Renal pelvis (tissue), 12 donors: ENCODE measurements at places on chromosomes 6 and 20.

GRCh38 chr20:23086931-23087411 lies 847 bp upstream of the CD93 start:
- DNase-seq, result no peak

DNA sequence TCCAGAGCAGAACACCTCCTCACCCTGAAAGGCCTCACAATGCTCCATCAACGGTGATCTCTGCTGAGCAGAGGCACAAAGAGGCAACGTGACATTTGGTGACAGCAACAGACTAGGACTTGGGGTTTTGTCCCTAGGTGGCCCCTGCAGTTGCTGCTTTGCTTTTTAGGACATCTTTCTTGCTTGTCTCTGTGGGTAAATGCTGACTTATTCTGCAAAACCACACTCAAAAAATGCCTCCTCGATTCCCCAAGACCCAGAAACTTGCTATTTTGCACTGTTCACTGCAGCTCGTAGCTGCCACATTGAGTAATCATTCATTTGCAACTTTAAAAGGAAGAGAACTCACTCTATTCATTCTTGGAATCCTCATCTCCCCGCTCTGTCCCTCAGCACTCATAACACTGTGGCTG lies 209.9 kb downstream of the LY86 start:
- DNase-seq, result no peak

DNA sequence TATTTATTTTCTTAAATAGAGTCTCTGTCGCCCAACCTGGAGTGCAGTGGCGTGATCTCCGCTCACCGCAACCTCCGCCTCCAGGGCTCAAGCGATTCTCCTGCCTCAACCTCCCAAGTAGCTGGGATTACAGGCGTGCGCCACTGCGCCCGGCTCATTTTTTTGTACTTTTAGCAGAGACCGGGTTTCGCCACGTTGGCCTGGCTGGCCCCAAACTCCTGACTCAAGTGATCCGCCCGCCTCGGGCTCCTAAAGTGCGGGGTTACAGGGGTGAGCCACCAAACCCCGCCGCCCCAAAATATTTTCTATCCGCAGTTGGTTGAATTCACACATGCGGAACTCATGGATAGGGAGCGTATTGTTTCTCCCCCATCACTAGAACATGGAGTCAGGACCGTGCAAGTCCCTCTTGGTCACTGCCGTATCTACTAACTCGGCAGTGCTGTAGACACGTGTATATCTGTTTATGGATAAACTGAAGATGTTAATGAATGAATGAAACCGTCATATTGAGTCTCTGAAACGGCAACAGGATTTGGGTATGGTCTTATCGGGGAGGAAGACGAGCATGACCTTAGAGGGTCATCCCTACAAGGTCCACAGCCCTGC lies 904 bp downstream of the MKKS start:
- no peak for DNase-seq

DNA sequence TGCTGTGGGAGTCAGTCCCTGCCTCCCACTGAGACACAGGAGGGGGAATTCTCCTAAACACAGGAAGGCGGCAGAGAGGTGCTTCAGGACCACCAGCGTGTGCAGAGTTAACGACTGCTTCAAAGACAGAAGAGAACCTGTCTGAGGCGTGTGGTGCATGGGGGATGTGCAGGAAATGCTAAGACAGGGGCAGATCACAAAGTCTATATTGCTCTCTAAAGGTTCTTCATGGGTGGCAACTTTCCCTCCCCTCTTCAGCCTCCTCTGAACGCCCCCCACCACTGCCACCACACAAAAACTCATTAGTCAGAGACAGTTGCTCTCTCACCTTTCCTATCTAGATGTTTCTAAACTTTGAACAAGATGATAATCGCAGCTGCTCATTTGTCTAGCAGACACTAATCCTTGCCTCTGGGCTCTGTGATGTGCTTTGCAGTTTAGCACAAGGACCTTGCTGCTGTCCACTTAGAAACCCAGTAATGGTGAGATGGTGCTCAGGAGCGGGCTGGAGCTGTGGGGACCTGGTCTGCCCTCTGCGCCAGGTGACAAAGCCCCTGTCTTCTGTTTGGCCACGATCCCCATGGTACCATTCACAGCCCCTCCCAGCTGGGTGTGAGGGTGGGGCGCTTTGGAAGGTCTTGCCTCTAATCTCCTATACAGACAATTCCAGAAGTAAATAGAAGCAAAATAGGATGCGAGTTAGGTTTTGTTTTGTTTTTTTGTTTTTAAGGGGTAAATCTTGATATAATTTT lies 219.6 kb downstream of the NRN1 start:
- DNase-seq, result no peak

DNA sequence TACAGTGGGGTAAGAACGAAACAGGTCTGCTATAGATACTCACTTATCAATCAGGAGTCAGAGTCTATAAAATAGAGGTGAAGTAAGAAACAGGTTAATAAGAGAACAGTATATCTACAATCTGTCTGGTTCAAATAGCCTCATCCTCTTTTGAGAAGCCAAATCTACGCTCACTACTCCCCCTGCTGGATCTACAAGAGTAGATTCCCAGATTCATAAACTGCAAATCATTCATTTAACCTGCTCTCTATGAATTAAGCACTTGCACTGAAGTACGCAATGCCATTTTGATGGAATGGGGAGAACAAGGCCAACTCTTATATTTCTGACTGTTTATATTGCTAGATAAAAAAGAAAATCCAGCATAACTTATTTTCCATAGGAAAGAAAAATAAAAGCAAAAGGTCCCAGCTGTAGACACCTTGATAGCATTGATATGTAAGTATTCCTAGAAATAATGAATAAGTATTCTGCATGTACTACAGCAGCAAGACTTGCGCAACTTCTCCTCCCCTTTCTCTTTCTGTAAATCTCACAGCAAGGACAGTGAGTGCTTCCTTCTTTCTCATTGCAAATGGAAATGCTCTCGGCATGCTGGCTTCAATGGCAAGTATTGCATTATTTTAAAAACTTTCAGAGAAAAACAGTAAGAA lies 92.3 kb downstream of the RFX6 start:
- DNase-seq, result peak; percentile 39

- DNase-seq, result no peak
These were observed 33.9 kb upstream of the PIM1 start for GRCh38 chr6:37135835-37136694.

DNA sequence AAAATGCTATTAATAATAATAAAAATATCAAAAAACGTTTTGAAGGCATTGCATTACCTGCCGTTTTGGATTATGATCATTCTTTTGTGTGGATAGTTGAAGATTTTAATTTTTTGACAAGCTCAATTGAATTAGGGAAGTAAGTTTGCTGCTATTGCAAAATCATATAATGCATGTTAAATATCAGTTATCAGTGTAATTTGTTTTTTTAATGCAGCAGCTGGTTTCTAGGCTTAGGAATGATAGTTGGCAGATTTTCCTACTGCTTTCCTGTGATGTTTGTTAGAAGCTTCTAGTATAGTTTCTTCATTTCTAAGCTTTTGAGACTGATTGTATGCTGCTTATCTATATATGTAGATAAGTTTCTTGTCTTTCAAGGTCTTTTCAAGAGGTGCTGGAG lies 99.0 kb downstream of the JARID2 start:
- no peak for DNase-seq

- no peak for DNase-seq
These were observed 387.5 kb downstream of the LAMA2 start for GRCh38 chr6:129270450-129270849.

DNA sequence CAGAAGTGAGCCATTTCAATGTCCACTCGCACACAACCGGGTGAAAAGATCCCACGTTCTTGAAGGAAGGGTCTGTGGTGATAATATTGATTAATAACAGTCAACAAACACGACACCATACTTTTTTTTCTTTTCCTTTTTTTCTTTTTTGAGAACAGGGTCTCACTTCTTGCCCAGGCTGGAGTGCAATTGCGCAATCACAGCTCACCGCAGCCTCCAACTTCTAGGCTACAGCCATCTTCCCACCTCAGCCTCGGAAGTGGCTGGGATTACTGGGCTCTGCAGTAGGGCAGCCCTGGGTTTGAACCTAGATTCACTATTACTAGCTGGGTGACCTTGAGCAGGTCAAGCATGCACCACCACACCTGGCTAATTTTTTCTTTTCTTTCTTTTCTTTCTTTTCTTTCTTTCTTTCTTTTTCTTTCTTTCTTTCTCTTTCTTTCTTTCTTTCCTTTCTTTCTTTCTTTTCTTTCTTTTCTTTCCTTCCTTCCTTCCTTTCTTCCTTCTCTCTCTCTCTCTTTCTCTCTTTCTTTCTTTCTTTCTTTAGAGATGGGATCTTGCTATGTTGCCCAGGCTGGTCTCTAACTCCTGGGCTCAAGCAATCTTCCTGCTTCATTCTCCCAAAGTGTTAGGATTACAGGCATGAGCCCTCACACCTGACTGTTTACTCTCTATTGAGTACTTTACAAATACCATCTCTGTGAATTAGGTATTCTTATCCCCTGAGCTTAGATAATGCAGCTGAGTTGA lies 123.9 kb downstream of the SNX5 start:
- DNase-seq, result no peak

GRCh38 chr6:156992020-156992804 lies 215.0 kb downstream of the ARID1B start:
- DNase-seq, result no peak

GRCh38 chr6:7588506-7588905 lies 1.5 kb upstream of the SNRNP48 start:
- DNase-seq, result no peak

DNA sequence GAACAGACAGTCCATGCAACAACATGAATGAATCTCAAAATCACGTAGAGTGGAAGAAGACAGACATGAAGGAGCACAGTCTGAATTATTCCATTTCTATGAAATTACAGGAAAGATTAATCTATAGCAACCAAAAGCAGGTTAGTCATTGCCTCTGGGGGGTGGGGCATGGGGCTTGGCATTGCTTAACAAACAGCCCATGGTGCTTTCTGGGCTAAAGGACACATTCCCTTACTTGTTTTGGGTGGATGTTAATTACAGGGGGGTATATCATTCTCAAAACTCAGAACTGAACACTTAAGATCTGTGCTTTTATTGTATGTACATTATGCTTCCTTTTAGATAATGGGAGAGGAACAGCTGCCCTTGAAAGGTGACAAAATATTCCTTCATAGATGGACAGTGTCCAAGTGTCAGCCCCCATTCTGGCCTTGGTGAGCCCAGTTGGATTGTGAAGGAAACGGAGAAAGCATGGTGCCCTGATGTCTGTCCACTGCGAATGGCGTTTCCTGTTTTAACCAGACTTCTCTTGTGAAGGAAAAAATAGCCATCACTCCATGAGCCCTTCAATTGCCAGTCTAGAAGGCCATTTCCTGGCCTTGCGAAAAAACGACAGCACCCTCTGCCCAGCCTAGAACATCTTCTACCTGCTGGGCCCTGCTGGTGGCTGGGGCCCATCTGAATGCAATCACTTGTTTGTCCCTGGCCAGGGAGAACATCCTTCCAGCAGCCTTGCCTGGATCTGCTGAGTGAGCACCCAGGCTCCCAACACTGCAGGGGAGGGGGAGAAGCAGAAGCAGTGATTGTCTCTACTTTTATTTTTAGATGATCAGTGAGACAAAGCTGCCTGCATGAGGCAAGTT lies 179.7 kb downstream of the BCAS1 start:
- DNase-seq, result no peak
